ENCODE measurements at places on chromosomes 12 and 14. TPM values are rescaled to one million over a fixed set of nuclear protein-coding genes. Genes with fewer than 3 reads are reported as not detected.

GRCh38 chr12:63885401-63885800 lies 40.9 kb downstream of the SRGAP1 start:
- DNase-seq: no peak

IGFBP6 gene
- total RNA-seq: 58.5 TPM

DNA sequence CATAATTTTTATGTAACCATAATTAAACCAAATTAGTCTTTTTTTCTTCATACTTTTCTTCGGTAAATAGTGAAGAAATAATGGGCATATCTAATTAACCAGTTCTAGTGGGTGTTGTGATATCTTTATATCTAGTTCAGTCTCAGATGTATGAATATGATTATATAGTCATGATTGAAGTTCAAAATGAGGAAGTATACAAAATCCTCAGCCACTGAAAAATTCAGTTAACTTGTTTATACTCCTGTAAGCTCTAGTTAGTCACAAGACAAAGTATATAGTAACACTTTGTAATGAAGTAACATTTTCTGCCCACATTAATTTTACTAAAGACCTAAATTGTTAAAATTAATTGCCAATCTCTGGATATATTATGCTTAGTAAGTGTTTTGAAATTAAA lies 46.5 kb downstream of the CAND1 start:
- no peak for DNase-seq

DNA sequence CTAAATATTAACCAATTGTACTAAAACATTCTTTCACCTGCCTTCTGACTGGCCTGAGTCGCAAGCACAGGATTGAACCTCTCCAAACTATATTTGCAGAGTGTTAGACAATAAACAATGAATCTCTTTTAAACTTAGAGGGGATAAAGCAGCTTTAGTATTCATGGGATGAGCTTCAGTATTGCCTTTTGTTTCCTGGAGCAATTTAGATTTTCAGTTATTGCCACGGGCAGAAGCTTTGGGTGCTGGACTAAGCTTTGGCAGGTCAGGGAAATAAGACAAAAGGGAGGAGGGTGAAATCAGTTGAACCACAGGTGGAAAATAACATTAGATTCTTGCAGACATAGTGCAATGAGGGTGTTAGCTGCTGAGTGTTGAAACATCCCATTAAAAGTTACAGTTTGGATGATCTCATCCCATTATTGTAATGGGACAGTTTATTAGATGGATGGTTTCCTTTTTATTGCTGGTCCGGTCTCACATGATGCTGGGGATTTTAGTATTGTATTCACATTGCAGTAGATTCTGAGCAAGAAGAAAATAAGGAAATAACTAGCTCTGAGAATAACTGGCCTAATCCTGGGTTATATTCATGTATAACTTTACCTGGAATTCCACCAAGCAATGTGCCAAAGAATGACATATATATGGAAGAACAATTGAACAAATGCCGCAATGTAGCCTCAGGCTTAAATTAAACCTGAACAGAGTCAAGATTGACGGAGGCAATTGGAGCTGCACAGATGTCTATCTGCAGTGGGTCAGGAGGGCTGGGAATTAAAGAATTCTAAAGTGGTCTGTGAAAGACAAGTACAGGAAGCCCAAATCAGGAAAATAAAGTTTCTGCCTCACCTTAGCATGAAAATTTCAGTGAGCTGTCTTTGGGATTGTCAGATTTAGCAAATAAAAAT lies 1092.8 kb upstream of the SEL1L start:
- no peak for DNase-seq

GRCh38 chr12:66359300-66359699 lies 57.0 kb downstream of the HELB start:
- no peak for DNase-seq

KCNA5 gene
- not detected for total RNA-seq

DNA sequence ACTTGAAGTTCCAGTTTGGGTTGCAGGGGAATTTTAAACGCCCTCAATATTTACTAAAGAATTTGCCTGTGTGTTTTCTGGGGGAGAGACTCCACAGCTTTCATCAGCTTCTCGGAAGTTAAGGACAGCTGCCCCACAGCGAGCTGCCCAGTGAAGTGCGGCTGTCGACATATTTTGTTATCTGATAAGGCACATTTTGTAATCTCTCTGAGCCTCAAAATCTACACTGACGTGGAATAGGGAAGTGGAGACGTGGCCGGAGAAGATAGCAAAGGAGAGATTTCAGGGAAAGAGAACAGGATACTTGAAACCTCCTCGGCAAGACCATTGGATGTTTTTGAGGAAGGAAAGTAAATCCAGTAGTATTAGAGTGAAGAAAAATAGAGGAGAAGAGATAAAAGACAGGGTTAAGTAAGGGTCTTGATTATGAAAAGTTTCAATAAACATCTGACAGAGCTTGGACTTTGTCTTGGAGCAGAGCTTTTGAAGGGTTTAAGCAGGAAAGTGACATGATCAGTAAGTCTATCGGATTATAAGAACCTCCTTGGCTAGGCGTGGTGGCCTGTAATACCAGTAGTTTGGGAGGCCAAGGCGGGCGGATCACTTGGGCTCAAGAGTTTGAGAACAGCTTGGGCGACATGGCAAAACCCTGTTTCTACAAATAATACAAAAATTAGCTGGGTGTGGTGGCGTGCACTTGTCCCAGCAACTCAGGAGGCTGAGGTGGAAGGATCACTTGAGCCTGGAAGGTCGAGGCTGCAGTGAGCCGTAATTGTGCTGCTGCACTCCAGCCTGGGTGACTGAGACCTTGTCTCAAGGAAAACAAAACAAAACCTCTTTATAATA lies 1.1 kb downstream of the POLR3B start:
- no peak for DNase-seq

- no peak for DNase-seq
Measured at GRCh38 chr12:14303661-14304155, 61.8 kb upstream of the ATF7IP start.

GRCh38 chr14:103628221-103628683 lies 759 bp upstream of the KLC1 start:
- DNase-seq: peak; percentile 78

- no peak for DNase-seq
Measured at GRCh38 chr12:101053203-101053602, 156.8 kb downstream of the SLC5A8 start.

RNF31 gene
- 57.7 TPM for total RNA-seq

- no peak for DNase-seq
Measured at GRCh38 chr12:117552971-117553370, 191.5 kb upstream of the NOS1 start.

SCNN1A gene
- 0.11 TPM for total RNA-seq

EXOC3L4 gene
- not detected for total RNA-seq

GRCh38 chr12:108346727-108347710 lies 7.9 kb upstream of the CMKLR1 start:
- DNase-seq: no peak

COX8C gene
- not detected for total RNA-seq

GRCh38 chr12:96196781-96197180 lies 2.6 kb downstream of the ELK3 start:
- DNase-seq: peak; percentile 48

- DNase-seq: peak; percentile 25
Measured at GRCh38 chr14:102154821-102155549, 15.3 kb downstream of the WDR20 start.
